Renal pelvis (tissue), 12 donors: ENCODE measurements at places on chromosomes 13 and 19. TPM values are rescaled to one million over a fixed set of nuclear protein-coding genes. Genes with fewer than 3 reads are reported as not detected.

The PCSK4 gene
- 8.2 TPM for polyA plus RNA-seq

The VSTM2B gene
- 0.68 TPM for polyA plus RNA-seq

The C1QTNF9B gene
- 0.77 TPM for polyA plus RNA-seq

The LGI4 gene
- polyA plus RNA-seq, result 3.2 TPM

The COL5A3 gene
- 0.99 TPM for polyA plus RNA-seq
